ENCODE measurements at places on chromosomes 2 and 18. TPM values are rescaled to one million over a fixed set of nuclear protein-coding genes. Genes with fewer than 3 reads are reported as not detected.

KIF1A gene
- total RNA-seq, result 33.1 TPM

OTOS gene
- total RNA-seq, result not detected

USP34 gene
- 100 TPM for total RNA-seq

IL1R2 gene
- total RNA-seq, result 15.5 TPM

DNA sequence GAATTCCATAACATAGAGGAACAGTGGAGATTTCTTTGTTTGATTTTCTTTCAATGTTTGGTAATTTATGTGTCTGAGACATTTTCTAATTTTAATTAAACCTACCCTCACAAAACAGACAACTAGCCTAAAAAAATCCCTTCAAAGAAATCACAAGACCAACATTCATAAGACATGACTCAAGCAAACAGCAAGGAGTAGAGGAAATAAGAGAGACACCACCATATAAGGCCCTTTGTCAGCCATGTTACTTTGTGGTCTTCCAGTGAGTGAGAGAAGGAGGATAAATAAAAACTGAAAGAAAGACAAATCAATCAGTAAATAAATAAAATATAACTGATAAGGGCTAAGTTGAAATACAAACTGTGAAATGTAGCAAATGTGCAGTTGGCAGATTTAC, 830.8 kb upstream of the SLC39A10 start:
- DNase-seq, result no peak

DNA sequence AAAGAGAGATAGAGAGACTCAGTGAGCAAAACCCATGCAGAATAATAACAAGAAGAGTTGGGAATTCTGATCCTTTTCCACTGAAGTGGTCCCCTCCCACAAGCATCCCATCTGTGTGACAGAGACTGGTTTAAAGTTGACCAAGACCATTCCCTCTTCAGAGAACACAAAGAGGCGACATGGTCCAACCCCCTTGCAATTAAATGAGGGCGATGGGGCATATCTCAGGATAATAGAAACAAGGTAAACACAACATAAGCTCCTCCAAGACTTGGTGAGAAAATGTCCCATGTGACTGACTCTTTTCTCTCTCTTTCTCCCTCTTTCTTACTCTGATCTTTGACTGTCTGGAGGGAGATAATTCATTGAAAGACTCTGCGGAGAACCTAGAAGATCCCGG, 526.7 kb downstream of the SOX11 start:
- DNase-seq, result no peak

- no peak for DNase-seq
Measured at GRCh38 chr18:6488956-6489355, 74.2 kb upstream of the L3MBTL4 start.

DNA sequence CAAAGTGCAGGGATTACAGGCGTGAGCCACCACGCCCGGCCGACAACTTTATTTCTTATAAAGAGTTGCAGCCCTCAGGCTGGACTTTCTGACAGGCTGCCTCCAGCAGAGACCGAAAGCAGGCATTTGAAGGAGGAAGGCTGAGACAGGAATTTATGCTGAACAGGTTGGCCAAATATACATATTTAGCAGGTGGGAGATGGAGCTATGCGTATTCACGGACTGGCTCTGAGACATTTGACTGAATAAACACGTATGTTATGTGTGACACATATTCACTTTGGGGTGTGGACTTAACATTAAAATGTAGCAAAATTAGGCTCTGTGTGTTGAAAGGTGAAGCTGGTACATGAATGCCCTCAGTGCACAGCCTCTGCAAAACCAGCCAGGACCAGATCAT, 65.9 kb downstream of the SNTG2 start:
- DNase-seq, result no peak

GRCh38 chr18:54030434-54030833, 194.0 kb downstream of the MBD2 start:
- DNase-seq, result no peak

Measured in Caco-2 (cell line).